Activated CD4-positive, alpha-beta T cell treated with anti-CD3 and anti-CD28 coated beads, Interleukin-10, Interleukin-2, amounts not matched to agents 100 ng/mL and 50 ng/mL, durations not matched to agents 16 hours and 8 hours (primary cell): ENCODE measurements at places on chromosomes 7 and 10.

DNA sequence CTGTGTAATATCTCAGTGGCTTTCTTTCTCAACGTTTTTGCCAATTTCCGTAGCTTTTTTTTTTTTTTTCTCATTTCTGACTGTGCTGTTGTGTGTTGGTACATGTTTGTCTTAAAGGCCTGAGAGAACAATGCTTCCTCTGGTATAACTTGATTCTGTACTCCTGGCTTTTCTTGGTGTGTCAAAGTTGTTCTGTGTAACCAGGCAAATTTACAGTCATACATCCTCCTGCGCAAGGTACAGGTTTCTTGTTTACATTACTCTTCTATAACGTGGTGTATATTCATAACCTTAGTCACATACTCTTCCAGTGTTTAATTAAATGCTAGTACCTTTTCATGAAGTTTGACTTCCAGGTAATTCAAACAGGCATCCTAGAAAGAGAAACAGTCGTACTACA, 8.3 kb upstream of the ARHGAP12 start:
- DNase-seq = no peak

DNA sequence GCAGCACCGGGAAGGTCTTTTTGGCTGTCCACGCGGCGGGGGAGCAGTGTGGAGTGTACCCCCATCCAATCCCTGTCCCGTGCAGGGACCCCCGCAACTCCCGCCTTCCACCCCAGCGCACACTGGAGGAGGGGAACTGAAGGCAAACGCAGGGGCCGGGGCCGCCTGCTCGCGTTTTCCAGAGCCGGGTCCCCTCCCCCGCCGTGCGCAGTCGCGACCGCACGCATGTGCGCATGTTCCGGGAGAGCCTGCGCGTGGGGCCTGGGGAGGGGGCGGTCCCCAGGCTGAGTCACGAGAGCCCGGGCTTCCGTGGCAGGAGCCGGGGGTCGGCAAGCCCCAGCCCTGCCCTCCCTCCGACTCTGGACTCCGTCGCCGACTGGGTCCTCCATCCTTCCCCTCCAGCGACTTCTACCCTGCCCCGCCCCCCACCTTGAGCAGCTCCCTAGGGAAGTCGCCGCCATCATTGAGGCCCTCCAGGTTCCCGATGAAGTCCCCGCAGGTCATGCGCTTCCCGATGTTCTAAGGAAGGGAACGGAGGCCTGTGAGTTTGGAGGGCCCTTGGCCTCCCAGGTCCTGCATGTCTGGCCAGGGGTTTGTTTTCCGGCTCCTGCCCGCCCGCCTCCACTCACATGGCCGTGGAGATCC, 8.0 kb downstream of the PSD start:
- peak; percentile 53 for DNase-seq

DNA sequence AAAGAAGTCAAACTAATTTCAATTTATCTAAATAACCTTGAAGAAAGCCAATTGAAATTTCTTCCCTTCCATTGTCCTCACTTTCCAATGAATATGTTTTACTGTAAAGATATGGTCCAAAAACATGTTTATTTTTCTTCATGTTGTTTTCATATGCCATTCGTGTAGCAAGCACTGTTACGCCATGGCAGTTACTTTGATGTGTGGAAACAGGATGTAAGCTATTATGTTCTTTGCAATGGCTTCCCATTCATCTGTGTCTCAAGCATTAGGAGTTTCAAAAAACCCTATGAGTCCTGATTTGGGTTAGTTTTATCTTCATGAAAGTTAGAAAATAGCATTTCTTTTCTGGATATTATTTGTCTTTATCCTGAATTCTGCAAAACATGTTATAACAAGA, 31.0 kb downstream of the GPR141 start:
- no peak for DNase-seq

GRCh38 chr10:129968853-129969183, 4.7 kb upstream of the EBF3 start:
- DNase-seq = peak; percentile 59

DNA sequence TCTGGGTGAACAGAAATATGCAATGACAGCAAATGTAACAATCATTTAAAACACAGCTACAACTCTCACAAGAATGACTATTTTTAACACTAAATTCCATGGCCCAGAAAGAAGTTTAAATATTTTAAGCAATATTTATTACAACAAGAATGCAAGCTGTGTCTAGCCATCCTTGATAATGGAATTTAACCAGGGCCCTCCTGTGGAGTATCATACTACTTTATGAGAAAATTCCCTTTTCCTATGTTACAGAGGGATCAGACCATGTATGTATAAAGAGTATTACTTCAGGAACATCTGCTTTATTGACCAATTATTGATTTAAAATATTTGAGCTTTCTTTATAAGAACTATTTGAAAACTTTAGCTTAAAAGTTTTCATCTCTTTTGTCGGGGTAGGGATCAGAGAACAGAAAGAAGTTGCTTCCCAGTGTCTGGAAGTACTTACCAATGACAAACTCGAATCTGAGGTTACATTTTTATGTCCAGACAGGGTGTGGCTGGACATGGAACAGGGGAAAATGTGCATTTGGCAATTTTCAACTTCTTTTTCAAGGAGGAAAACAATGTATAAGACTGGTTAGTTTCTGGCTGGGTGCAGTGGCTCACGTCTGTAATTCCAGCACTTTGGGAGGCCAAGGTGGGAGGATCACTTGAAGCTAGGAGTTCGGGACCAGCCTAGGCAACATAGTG, 48.3 kb upstream of the NRBF2 start:
- DNase-seq = no peak

DNA sequence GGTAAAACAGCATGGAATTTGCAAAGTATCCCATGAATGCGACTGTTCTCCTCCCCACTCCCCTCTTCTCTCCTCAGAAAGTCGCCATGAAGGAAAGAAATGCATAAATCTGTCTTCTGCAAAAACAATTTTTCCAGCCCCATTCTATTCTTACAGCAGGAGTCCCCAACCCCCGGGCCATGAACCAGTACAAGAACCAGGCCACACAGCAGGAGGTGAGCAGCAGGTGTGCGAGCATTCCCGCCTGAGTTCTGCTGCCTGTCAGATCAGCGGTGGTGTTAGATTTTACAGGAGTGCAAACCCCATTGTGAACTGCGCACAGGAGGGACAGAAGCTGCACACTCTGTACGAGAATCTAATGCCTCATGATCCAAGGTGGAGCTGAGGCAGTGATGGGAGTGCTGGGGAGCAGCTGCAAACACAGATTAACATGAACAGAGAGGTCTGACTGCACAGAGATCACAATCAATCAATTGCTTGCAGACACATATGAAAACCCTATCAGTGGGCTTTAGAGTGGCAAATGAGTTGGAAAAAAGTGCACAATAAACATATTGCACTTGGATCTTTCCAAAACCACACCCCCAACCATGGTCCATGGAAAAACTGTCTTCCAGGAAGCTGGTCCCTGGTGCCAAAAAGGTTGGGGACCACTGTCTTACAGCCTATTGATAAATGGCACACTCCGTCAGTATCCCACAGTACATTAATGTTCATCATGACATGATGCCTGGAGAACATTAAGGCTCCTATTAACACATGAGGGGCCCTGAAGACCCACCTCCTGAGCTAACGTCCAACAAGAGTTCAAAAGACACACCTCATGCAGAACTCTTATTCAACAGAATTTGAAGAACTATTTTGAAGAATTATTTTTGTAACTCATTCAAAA, 205.0 kb downstream of the PTPRN2 start:
- no peak for DNase-seq

GRCh38 chr10:102814453-102814871, 22.8 kb downstream of the CYP17A1 start:
- no peak for DNase-seq

DNA sequence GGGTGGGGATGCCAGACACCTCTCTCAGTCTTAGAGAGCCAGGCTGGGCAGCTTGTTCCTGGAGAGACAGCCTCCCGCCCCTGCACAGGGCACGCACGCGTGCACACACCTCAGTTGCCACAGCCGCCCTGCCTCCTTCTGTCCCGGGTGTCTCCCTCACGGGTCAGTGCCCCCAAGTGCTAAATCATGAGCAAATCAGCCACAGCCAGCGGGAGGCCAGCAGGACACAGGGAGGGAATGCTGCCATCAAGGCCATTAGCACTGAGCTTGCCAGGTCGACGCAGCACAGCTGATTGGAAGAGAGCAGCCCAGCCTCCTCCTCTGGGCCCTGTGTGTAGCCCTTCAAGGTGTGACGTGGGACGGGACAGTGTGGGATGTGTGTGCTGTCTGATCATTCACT, 130.4 kb downstream of the CDH23 start:
- no peak for DNase-seq

DNA sequence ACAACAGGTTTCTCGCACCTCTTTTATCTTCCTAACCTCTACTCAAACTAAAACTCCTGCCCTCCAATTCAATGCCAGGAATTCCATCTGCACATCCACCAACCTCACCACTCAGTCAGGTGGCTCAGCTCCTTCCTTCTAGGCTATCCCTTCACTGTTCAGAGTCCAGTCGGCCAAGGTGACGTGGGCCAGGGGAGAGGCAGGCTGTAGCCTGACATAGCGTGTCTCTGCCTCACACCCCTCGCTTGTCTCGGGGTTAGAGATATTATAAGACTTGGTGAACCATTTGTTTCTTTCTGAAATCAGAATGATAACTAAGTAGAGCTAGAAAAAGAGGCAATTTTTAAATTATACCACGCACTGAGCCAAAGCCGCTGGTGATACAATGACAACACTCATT, 31.1 kb downstream of the HIPK2 start:
- no peak for DNase-seq

GRCh38 chr7:539731-540411, 20.2 kb upstream of the PDGFA start:
- DNase-seq = no peak

- peak; percentile 33 for DNase-seq
These were observed 98.6 kb upstream of the FGFR2 start for GRCh38 chr10:121696854-121697253.

DNA sequence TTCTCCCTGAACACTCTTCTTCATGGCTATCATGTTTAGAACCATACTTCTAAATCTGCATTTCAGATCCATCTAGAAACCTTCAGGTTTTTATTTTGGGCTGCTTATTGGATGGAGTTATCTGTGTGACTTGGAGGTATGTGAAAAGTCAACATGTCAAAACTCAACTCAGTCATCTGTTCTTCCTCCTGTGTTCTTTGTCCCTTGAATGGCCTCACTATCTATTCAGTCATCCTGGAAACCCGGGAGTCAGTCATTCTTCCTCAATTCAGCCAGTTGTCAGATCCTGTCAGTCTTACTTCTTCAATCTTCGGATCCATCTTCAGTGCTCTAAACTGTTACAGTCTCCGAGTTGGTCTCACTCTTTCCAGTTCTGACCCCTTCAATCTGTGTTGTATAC, 52.2 kb downstream of the VKORC1L1 start:
- no peak for DNase-seq
